Midbrain (tissue), 1 donor: ENCODE measurements at places on chromosomes 5 and 9.

GRCh38 chr9:82957529-82958379 lies 105.2 kb downstream of the RASEF start:
- DNase-seq = no peak

DNA sequence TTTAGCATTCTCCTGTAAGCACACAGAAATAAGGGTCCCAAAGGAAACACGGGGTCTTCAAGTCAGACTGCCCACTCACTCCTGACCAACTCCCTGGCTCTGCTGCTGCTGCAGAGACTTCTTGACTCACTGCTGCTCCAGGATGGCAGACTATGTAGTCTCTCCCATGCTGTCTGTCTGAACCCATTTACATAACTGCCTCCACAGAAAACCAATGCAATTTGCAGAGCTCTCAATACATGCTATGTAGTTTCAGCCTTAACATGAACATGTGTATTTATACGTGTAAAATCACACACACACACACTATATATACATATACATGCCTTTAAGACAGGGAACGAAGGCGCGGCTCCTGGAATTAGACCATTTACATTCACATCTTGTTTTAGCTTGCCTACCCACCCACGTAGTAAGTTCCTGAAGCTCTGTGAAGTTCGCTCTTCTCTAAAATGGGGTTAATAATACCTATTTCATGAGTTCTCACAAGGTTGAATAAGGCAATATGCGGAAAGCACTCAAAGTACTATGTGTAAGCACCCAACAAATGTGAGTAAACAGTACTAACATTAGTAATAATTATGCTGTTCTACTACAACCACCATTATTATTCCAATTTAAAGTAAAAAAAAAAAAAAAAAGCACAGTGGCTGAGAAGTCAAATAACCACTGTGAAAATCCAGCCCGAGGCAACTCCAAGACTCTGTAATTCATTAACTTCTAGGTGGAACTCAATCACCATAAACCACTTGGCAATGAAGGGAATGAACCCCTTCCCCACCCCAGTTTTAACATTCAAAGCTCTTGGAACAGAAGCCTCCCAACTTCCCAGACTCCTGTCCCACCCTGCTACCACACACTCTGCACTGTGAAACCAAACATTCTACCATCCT lies 31.8 kb downstream of the PRELID2 start:
- DNase-seq = no peak

GRCh38 chr5:89064054-89064453 lies 181.1 kb upstream of the MEF2C start:
- no peak for DNase-seq

- no peak for DNase-seq
These were observed 73.9 kb upstream of the EFNA5 start for GRCh38 chr5:107744418-107745330.

DNA sequence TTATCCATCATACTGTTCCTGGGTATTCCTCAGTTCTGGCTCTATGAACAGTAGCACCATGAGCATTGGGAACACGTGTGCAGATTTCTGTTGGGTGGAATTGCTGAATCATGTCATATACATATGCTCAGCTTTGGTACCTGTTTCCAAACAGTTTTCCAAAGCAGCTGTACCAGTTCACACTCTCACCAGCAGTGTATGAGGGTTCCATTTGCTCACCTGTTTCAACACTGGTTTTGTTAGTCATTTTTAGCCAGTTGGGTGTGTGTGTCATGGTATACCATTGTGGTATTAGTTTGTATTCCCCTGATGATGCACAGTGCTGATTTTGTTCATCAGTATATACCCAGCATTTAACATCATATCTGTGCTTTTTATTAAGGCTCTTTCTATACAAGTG lies 56.7 kb upstream of the ECM2 start:
- DNase-seq = no peak

DNA sequence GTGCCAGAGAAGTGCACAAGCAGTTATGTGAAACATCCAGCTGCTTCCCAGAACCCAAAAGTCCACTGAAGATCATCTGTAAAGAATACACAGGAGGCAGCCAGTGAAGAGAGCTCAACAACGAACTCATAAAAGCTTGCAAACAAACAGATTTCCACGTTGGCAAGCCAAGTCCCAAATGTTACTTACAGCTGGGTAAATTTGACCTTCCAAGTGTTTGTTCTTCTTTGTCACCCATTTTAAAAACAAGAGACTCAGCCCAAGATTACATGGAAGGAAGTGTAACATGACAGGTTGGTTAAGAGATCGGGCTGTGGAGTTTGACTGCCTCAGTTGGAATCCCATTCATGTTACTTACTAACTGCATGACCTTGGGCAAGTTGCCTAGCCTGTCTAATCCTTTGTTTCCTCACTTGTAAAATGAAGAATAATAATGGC lies 174.9 kb upstream of the PAPPA start:
- DNase-seq = no peak

- DNase-seq = no peak
These were observed 92.7 kb downstream of the SV2C start for GRCh38 chr5:76175821-76176403.

DNA sequence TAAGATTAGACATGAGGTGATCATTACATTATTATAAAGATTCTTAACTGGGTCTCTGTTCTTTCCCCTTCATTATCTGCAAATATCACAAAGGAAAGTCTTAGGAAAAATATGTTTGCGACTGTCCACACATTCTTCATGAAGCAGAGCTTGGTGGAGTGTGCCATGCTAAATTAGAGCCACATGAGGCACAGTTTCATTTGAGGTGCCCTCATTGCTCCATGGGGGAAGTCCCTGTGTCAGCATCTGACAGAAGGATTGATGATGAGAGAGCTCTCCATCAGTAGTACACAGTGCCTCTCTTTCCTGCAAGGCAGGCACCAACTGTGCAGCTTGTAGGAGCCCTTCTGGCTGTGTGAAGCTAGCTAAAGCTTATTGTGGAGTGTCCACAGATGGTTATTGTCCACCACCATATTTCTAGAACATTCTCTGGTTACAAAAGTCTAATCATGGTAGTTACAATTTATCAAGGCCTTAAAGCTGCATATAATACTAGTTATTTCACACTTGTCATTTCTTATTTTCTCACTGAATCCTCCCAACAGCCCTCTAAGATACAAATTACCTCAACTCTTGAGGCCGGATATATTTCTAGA lies 63.9 kb downstream of the C9orf152 start:
- no peak for DNase-seq

DNA sequence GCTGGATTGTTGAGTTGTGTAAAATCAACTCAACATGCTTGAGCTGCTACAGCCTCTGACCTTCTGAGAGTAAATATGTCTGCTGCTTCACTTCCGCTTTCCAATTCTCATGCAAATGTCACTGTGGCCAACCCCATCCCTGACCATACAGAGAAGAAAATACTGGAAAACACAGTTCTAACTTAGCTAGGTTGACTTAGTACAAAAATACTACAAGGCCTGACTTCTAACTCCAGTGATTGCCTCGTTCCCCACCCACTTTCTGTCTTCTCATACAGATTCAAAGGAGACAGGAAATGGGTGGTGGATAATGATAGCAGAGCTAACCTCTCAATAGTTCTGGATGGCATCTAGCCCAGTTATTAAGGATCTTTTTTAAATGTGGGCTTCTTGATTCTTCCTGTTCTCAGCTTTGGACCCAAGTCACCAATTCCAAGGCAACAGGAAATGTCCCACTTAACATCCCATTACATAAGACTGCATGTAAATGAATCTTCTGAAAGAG lies 226.6 kb upstream of the SLC24A2 start:
- no peak for DNase-seq

- no peak for DNase-seq
These were observed at the start of gene TRIM7 for GRCh38 chr5:181204826-181205760. TSS of gene TRIM7 (minus strand) at chr5:181205196. CDS start at chr5:181205110, 86 bp downstream.
